ENCODE measurements at places on chromosomes 4 and X.

- DNase-seq, result no peak
Observed at GRCh38 chr4:125283707-125284279, 31.0 kb upstream of the FAT4 start.

DNA sequence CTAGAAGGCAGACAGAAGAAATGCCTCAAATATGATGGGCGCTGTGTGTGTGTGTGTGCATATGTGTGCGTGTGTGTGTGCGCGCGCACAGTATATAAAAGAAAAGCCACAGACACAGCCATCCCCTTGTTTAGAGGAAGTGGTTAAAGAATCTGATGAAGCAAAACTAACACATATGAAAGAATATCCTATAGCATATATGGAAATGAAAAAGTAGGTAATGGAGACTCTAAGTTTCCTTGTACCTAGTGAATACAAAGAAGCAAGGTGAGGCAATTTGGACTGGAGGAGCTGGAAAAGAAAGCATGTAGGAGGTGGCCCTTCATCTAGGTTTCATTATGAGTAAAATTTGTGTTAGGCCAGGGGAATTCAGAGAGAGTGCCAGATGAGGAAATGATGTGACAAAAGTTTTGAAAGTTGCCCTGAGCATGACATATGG, 58.6 kb upstream of the MCF2 start:
- DNase-seq, result no peak

DNA sequence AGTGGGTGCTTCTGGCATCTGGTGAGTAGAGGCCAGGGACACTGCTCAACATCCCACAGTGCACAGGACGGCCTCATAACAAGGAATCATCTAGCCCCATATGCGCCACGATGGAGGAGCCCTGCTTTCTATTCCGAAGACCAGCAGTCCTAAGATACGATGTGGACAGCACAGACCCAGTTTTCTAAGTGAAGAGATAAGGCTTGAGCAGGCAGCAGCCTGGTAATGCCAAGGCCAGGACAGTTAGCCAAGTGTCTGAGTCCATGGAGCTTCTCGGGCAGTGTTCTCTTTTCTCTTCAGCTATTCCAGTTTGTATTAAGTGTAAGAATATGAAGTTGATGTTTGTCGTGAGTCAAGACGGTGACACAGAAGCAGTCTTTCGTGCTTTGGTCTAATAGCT, 112.7 kb downstream of the TBL1X start:
- no peak for DNase-seq

- no peak for DNase-seq
Observed at GRCh38 chr4:152534541-152535359, 1.1 kb downstream of the FBXW7 start.

DNA sequence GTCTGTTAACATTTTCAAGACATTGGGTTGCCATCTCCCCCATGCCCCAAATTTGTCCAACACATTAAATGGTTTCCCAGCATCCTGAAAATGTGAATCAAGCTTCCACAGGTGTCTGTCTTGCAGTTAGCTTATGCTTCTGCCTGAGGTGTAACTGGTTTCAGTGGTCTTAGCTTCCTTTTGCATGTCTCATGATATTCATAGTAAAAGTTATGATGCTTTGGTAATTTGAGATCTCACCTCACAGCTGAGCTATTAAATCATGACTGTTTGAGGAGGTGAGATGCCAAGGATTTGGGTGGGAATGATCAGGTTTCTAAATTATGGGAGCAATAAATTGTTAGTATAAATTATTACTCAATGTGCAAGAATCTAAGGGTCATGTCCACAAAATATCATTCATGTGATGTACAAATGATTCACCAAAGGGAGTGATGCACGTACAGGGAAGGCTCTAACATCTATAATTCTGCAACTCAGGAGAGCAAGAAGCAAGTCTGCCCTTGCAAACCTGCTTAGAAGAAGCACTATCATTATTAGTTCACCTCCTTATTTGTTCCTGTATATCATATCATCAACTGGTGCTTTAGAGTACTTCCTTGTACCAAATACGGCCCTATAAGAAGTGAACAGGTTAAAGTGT, 17.1 kb upstream of the RAI2 start:
- DNase-seq, result no peak
